MM.1S (cell line): ENCODE measurements at places on chromosomes 7 and 10.
A peak's percentile ranks its signal among the peaks of the same experiment; 100 is the strongest.

- DNase-seq = no peak
These were observed 3.3 kb upstream of the SMO start for GRCh38 chr7:129184981-129185670.

DNA sequence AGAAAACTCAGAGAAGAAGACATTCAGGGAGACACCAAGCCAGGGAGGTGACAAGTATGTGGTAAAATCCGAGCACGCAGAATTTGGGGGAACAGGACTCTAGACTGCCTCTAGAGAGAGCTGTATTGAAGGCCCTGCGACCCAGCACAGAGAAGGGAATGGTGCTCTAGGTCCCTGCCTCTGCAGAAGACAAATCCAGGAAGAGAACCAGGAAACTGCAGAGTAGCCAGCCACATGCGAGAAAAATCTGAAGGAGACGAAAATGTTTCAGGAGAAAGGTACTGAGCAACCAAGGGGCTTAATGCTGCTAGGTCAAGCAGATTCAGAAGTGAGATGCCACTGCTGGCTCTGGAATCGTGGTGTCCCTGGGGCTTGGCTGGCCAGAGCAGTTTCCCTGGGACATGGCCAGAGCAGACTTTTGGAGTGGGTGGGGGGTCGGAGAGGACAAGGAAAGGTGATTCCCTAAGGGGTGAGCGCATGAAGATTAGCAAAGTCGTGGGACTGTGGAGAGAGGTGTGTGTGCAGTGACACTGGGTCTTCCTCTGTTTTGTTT is 158.0 kb upstream of the KLF6 start:
- DNase-seq = no peak

GRCh38 chr10:71211053-71211452 is 1.3 kb upstream of the UNC5B start:
- no peak for DNase-seq

DNA sequence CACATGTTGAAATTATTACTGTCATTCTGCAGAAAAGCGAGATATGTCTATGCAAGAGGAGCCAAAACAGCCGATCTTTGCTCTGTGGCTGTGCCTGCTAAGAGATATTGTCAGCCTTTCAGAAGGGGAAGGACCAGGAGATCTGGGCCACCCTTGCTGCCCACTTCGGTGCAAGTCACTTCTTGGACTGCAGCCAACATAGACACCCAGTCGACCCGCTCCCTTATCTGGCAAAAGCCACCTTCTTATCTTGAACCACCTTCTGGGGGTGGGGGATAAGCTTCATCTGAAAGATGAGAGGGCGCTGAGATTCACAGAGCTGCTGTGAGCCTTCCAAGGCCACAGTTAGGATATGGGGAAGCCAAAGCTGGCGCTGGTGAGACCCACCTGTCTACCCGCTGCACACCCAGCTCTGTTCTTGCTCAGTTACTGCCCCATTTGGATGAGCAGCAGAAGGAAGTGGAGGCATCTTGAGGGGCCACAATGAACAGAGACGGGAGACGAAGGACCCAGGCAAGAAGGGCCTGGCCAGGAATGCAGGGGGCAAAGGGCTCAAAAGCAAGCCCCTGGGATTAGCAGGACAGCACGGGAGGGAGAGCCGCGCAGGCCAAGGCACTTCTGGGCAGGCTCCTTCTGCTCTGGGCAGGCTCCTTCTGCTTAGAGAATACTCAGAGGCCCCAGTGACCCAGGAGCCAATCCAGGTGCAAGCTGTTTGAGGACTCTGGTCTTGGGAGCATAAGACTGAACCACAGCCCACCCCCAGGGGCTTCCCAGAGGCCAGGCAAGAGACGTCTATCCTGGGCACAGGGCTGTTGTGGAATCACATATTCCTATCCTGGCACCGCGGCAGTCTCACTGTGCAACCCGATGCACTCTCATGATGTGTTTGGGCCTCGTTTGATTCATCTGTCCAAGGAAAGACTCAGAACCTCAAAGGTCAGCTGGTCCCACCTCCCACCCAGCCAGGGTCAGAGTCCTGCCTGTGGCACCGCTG is 38.4 kb upstream of the NPFFR1 start:
- no peak for DNase-seq

DNA sequence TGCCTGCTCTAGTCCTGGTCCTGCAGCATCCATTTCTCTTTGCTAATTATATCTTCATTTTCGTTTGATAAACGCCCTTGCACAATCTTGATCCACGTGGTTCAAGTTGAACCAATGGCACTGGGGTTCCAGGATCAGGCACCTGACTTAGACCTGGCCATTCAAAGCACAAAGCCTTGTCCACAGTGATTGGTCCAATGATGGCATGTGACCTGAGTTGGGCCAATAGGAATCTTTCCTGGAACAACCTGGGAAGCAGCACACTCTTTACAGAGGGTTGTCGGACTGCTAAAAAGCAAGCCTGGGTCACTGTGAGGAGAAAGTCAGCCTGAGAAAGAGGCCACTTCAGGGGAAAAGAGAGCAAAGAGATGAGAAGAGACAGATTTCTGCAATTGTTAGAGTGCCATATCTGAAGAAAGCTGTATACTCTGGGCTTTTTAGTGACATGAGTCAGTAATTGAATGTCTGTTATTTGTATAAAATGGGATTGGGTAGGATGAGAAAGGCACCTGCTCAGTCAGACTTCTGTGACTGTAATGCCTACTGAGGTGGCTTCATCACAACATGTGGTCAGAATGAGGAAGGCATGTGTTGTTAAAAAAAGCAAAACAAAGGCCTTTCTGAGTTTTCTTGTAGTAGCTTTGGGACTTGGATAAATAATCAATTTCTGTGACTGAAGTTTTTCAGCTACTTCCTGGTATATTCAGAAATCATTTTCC is 4.4 kb upstream of the STEAP4 start:
- DNase-seq = no peak

GRCh38 chr10:77072836-77073662 is 564.6 kb downstream of the KCNMA1 start:
- DNase-seq = no peak

GRCh38 chr10:9875353-9875752 is 1142.3 kb upstream of the CELF2 start:
- DNase-seq = no peak

DNA sequence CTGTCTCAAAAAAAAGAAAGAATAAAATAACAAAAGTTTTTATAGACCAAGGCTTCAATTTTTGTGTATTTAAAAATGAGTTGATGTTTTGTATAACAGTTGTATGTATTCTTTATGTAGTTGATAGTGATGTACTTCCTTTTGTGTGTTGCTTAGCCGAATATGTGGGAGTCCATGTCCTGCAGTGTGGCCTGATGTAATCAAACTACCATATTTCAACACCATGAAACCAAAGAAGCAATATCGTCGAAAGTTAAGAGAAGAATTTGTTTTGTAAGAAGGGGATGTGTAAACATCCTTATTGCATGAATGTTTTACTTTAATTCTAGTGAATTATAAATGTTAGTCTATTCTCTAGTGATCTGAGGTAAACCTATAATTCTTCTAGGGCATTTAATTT is 56.6 kb downstream of the MPLKIP start:
- DNase-seq = no peak

DNA sequence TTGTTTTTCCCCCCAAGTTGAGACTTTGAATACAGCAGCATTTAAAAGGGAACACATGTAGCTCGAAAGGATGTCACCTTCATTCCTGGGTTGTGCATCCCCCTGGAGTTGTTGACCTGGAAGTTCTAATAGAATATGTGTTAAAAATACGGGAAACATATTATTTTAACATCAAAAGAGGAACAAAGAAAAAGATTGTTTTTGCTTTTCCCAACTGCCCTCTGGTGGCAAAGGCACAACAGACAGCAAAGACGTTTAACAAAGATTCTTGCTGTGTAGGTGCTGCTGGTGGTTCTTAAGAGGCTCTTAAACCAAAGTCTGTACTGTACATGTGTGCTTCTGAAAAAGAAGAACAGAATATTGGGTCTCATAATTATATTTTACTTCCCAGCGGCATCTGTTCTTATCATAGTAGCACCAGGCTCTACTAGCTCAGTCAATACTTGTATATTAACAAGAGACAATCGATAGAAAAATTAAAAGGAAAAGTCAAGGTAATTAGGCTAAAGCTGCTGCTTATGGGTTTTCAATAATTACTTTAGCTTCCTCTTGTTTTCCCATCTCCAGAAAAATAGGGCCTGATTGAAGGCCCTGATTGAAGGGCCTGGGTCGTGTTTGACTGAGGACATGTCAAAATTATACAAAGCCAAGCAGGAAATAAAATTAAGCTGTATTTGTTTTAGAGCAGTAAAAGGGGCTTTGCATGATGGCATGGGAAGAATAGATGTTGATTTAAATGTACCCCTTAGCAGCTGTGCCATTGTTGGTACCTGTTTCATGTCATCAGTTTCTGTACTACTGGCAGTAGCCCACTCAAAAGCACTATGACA is 384.2 kb upstream of the LRGUK start:
- DNase-seq = no peak

GRCh38 chr10:69567920-69568319 is 5.3 kb downstream of the NEUROG3 start:
- DNase-seq = peak; percentile 7

DNA sequence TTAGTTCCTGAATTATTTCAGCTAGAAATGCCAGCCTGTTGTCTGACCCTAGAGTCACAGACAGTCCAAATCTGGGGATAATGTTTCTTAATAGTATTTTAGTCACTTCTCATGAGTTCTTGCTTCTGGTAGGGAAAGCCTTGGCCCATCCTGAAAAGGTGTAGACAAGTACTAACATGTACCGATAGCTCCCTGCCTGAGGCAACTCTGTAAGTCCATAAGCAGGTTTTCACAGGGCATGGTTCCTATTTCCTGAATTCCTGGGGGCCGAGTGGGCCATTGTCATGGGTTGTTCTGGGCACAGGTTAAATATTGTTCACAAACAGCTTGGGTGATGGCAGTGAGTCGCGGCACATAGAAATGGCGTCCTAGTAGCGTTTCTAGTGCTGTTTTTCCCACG is 3.1 kb upstream of the ZNF117 start:
- no peak for DNase-seq

DNA sequence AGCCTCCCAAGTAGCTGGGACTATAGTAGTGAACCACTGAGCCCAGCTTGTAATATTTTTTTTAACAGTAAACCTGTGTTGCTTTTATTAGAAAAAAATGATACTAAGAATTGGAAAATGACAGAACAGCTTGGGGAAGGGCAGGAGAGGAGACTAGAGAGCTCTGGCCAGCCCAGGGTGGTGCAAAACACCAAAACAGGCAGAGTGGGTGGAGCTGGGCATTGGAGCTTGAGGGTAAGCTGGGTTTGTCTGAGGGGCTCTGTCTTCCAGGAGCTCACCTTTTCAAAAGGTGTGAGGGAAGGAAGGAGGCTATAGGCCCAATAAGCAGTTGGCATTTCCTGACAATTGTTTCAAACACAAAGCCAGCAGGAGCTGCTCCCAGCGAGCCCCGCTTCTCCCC is 75.2 kb upstream of the DUSP5 start:
- no peak for DNase-seq
